ENCODE measurements at places on chromosomes 4 and X.
A peak's percentile ranks its signal among the peaks of the same experiment; 100 is the strongest.

DNA sequence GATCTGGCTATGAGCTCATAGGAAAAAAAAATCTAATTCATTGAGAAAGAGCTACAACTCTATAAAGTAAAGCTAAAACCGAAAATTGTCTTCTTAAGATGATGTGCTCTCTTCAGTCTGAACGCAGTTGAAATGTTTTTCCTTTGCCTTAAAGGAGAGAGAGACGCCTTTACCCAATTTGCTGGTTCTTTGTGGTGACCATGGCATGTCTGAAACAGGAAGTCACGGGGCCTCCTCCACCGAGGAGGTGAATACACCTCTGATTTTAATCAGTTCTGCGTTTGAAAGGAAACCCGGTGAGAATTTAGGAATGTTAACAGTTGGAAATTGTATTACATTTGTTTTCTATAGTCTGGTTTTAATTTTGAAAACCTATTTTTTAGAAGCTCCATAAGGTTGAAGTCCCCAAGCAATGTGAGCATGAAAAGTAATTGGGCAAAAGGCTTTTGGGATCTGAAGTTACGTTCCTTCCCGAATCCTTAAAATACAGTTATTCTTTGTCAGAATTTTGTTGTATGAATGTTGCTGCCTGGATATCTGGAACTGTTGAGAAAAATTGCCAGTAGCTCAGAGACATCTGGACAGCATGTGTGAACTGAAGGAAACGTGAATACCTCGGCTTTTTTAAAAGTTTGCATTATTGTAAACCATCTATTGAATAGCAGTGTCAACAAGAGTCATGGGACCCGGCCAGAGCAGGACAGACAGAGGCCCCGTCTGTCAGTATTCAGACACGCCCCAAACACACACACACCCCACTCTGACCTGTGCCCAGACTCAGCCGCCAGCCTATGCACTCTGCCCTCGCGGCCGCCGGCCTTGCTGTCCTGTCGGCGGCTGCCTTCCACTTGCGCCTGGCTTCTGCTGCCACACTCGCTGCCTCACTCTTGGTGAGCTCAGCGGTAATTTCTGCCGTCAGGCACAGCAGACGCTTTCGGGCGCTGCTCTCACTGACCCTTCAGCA is 9.9 kb downstream of the PIGG start:
- DNase-seq = no peak

DNA sequence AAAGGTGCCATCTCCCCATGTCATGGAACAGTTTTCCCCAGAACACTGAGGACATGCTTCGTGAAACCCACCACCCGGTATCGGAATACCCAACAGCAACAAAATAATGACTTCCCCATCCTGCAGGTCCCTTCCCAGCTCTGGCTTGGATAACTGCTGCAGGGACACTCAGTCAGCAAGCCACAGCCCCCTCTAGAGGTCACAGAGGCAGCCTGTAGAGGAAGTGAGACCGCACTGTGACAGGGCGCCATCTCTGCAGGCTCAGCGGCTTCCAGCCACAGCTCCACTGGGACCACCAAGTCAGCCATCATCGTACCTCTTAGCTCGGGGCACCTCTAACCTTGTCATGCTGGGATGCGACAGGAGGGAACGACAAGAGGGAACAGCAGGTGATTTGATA is 315.9 kb downstream of the LDB2 start:
- DNase-seq = no peak

DNA sequence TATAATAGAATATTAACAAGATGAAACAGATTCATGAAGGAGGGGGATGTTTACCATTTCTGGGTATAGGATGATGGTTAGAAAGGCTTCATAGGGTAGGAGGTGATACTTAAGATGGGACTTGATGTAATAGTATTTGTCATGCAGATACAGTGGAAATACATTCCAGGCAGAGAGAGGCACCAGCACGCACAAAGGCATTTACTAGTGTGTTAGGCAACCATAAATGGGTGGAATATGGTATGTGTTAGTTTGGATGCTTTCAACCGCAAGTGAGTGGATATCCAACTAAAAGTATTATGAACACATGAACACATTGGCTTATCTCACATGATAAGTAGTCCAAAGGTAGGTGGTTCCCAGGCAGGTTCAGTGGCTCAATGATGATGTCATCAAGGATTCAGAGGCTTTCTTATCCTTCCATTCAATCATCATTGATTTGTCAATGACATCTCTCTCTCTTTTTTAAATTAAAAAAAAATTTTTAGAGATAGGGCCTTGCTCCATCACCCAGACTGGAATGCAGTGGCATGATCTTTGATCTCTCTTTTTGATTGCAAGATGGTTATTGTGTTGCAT is 12.7 kb upstream of the STARD8 start:
- DNase-seq = no peak

GRCh38 chr4:93403571-93403970 is 425.0 kb upstream of the ATOH1 start:
- no peak for DNase-seq

DNA sequence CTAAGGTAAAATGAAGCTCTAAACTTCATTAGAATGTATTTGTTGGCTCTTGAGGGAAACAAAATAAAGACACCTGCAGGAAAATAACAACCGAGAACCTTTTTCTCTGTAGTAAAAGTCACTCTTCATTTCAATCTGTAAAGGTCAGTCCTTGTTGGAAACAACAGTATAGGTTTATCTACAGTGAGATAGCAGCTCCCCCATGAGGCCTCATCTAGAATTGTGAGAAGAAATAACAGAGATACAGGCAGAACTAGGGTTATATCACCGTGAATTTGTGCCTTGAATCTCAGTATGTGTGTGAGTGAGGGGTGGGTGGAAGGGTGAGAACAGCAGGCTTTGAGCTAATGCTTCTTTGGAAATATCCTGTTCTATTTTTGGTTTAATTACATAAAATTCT is 107.8 kb upstream of the FMR1 start:
- peak; percentile 4 for DNase-seq

DNA sequence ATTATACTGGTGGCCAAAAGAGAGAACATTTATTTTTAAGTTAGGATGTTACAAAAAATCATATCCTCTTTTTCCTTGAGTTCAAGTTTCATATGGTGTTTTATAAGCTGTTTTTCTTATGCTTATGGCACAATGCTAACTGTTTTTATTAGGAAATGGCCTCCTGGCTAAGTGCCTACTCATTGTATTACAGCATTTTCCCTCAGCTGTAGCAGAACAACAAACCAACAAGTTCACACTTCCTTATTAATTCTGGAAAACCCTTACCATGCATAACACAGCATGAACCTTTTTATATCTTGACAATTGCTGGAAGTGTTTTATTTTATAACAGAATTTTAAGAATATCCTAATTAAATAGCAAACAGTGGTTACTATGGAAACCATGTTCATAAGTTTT is 165.8 kb downstream of the GASK1B start:
- DNase-seq = no peak

- no peak for DNase-seq
Measured at GRCh38 chr4:183493246-183493645, 11.6 kb upstream of the ING2 start.

GRCh38 chr4:10960389-10960788 is 275.8 kb upstream of the CLNK start:
- DNase-seq = no peak

DNA sequence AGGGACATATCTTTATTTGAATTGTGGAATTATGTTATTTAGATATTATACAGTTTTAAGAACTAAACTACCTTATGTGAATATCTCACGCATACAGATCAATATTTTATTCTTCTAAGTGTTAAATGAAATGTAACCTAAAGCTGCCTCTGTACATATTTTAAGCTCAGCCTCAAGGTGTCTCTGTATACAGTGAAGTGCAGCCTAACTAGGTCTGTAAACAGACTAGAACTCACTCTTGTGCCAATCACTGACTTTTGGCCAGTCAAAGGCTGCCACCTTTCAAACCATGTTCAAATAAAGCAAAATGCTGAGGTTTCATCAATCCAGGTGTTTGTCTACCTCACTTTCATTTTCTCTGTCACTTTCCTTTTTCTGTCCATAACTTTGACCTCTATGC is 1074.5 kb upstream of the PRKX start:
- no peak for DNase-seq

GRCh38 chr4:140704392-140704960 is 51.7 kb downstream of the TBC1D9 start:
- DNase-seq = no peak

DNA sequence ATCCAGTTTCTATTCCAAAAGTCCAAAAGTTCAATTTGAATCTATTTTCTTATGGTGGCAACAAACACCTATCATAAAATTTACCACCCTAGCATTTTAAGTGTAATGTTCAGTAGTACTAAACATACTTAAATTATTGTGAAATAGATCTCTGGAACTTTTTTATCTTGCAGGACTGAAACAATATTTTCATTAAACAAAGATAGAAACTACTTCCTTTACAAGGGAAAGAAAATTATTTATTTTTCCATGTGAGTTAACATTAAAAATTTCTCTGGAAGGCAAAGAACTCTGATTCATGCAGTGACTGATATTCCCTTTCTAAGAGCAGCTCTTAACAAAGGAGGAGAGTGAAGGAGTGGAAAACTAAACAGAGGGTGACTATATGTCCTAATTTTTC is 40.2 kb downstream of the ADH7 start:
- DNase-seq = no peak

GRCh38 chr4:121072224-121073003 is at the start of gene NDNF:
Gene NDNF, minus strand, starts transcription at chr4:121072535. Its CDS starts 26,698 bp downstream, at chr4:121045837.
- DNase-seq = peak; percentile 3

GRCh38 chr4:8725071-8725841 is 132.7 kb downstream of the CPZ start:
- no peak for DNase-seq

GRCh38 chr4:22941688-22942375 is 249.1 kb downstream of the GBA3 start:
- DNase-seq = no peak

DNA sequence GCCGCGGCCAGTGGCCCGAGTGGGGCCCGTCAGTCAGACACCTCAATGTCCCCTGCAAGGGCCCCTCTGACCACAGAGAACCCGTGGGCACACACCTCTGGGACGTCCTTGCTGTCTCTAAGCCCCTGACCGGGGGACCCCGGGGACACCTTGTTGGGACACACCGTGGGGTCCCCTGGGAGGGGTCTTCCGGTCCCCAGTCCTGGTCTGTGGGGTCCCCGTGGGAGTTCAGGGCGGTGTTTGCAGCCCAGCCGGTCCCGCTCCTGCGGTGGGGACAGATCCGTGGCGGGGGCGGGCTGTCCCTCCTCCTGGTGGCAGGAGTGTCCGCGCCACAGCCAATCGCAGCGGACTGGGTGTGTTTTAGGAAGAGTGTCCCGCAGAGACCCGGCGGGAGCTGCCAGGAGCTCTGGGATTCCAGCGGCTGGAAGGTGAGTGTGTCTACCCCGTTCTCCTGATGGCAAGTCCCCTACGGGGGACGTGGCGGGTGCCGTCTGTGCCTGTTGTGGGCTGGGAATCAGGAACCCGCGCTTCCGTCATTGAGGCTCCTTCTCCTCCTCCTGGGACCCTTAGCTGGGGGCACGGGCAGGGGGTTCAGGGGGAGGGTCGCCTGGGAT is 5.1 kb upstream of the PLCXD1 start:
- DNase-seq = no peak

GRCh38 chr4:18691431-18692200 is 670.1 kb upstream of the LCORL start:
- DNase-seq = no peak

DNA sequence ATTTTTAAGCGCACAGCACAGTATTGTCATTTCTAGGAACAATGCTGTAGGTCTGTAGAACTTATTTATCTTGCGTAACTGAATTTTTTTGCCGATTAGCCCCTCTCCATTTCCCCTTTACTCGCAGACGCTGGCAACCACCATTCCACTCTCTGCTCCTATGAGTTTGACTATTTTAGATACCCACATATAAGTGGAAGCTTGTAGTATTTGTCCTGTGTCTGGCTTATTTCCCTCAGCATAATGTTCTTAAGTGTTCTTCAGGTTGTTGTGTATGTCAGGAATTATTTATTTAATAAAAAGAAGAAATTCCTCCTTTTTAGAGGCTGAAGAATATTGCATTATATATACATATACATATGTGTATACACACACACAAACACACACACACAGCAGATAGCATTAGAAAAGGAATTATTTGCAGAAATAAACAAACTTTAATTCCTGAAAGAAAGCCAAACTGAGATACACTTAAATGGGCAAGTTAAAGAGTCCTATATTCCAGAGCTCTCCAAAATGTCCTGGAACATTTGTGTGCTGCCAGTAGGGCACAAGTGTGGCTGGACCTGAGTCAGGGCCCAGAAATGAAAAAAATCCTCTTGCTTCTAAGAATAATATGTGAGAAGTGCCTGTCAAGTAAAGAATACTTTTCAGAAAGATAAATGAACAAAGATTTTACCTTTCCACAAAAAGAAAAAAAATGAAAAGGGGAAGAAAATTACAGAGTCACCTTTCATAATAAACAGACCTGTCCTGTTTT is 4.5 kb upstream of the ZNF330 start:
- DNase-seq = no peak

DNA sequence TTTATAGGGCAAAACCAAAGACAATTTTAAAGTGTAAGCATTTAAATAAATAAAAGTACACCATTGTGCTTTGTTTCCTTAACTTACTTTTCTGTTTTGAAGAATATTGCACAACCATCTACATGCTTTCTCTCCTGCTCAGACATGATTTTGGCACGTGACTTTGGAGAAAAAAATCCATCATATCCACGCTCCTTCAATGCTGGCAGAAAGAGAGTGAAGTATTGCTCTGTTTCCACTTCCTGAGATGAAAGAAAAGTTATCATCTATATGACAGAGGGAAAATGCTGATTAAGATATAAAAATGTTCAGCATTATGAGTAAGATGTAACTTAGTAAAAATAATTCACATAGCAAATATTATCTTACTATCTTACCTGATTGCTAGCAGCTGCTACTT is 77.1 kb downstream of the CNOT6L start:
- DNase-seq = no peak

DNA sequence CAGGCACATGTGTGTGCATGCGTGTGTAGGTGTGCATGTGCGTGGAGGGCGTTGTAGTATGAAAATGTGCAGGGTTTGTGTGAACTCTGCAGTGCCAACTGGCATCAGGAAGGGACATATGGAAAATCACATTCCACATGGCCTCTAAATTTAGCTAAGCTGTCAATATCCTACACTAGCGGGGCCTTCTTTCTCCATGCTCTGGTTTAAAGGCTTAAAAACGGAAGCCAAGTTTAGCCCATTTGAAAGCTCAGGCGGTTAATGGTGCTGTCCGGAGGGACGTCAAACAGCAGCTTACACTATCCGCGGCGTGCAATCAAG is 144.1 kb upstream of the NOCT start:
- DNase-seq = no peak

All from amygdala (tissue), 56 donors.